ELR (cell line): ENCODE measurements at places on chromosomes 4 and X.
A peak's percentile ranks its signal among the peaks of the same experiment; 100 is the strongest.

DNA sequence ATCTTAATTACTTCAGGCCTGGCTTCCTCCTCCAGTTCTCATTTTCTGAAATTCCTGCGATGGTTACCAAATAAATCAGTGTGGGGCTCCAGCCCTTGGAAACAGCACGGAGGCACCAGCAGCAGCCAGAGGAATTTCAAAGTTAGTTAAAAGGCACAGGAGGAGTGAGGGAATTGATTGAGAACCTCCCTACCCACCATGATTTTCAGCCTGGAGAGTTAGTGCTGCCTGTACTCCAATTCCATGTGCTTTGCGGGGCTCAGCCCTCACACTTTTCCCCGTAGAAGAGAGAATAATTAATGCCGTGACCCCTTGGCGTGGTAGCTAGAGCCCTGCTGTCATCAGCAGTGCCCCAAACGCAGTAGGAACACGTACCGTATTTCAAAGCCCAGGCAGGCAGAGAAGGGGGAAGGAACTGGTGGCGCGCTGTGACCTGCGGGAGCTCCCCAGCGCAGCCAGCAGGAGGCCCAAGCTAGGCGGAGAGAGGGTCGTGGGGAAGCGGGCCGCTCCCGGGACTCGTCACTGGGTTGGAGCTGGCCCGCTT, 84.0 kb upstream of the IGFBP7 start:
- DNase-seq = no peak

- DNase-seq = peak; percentile 23
These were observed 18.6 kb downstream of the AFM start for GRCh38 chr4:73499996-73500765.

DNA sequence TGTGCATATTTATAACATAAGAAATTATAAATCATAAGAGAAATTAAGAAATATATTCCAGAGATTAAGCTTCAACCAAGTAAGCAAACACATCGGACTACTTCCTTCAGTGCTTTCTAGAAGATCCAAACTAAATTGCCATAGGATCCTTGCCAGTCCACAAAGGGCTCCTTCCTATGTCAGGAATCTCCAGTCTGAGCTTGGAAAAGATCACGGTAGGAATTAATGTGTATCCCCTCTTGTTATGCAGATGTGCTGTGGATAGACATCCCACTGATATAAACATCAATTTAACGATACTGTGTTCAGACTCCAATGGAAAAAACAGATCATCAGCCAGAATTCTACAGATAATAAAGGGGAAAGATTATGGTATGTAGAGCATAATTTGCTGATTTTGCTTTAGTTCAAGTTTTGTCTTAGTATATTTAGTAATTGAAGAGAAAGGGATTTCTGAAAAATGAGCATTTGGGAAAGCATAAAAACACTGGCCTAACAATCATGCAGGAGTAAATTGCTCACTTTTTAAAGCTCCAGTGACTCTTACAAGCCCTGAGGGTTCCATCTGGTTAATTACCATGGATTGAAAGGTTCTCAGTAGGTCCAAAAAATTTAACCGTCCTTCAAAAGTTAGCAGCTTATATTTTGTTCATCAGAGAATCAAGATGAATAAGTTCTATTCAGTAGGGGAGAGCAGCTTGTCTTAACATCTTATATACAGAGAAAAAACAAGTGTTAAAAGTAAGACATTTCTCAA, 65.9 kb downstream of the HHIP start:
- DNase-seq = no peak

DNA sequence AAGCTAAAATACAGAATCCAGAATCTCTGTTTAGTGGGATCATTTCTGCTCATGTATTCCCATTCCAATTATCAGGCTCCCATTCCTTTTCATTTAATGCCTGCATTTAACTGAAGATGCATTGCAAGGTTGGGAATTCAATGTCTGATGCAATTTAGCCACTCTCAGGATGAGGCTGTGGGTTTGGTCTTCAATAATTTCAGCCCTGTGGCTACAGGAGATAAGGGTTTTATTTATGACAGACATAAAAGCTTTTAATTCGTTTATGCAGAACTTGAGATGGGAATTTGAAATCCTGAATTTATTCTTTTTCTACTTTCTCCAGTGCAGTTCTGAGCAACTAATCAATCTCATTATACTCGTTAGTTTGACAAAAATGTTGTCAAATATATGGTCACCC, 1225.9 kb downstream of the PCDH18 start:
- DNase-seq = no peak

DNA sequence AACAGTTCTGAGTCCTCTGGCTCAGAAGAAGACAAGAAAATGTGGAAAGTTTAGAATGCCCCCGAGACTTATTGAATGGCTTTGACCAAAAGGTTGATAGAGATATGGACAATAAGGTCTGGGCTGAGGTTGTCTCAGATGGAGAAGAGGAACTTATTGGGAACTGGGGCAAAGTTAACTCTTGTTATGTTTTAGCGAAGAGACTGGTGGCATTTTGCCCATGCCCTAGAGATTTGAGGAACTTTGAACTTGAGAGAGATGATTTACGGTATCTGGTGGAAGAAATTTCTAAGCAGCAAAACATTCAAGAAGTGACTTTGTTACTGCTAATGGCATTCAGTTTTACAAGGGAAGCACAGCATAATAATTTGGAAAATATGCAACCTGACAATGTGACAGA, 1549.3 kb upstream of the ADGRL3 start:
- DNase-seq = no peak

GRCh38 chrX:151073767-151074166, 90.6 kb downstream of the HMGB3 start:
- no peak for DNase-seq

DNA sequence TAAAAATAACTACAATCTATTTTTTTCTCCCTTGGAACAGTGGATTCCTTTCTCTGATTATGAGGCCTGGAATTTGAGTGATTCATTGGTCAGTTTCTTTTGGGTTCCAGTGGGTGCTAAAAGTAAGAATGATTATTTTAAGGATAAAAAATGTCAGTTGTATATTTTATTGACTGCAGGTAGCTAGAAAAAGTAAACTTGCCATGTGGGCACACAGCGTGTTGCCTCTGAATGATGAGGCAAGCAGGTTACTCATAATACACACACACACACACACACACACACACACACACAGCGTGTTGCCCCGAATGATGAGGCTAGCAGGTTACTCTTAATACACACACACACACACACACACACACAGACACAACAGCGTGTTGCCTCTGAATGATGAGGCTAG, 13.8 kb downstream of the GALNT7 start:
- DNase-seq = peak; percentile 92

- DNase-seq = no peak
These were observed 25.2 kb upstream of the AP1AR start for GRCh38 chr4:112206431-112206830.

- no peak for DNase-seq
These were observed 47.9 kb upstream of the RBPJ start for GRCh38 chr4:26272654-26273615.

DNA sequence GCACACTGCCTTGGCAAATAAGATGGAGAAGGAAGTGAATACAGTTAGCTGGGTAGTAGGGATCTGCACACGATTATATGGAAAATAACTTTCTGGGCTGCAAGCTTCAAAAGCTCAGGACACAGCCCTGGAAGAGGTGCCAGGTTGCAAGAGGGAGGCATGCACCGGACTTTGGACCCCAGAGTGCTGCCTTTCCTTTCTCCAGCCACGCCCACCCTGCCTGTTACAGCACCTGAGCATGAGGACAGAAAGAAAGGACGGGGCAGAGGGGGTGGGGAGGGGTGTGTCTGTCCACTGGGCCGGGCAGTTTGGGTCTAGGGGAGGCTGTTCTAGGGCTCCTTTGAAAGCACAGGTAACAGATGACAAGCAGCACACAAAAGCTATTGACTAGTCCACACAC, 152.8 kb downstream of the ENPP6 start:
- DNase-seq = no peak

DNA sequence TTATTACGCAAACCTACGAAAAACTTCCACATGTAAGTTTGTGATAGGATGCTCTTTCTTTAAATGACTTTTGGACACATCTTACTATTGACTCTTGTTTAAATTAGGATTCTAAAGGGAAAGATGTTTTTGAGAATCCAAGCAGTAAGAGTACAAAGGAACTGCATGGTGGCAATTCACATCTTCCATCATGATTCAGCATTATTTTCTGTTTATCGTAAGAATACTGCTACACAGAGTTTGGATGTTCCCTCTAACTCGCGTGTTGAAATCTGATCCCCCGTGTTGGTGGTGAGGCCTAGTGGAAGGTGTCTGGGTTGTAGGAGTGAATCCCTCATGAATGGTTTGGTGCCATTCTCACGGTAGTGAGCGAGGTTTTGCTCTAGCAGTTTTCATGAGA, 371.8 kb upstream of the FTHL17 start:
- DNase-seq = no peak

GRCh38 chr4:141174457-141174856, 41.2 kb upstream of the RNF150 start:
- DNase-seq = no peak

DNA sequence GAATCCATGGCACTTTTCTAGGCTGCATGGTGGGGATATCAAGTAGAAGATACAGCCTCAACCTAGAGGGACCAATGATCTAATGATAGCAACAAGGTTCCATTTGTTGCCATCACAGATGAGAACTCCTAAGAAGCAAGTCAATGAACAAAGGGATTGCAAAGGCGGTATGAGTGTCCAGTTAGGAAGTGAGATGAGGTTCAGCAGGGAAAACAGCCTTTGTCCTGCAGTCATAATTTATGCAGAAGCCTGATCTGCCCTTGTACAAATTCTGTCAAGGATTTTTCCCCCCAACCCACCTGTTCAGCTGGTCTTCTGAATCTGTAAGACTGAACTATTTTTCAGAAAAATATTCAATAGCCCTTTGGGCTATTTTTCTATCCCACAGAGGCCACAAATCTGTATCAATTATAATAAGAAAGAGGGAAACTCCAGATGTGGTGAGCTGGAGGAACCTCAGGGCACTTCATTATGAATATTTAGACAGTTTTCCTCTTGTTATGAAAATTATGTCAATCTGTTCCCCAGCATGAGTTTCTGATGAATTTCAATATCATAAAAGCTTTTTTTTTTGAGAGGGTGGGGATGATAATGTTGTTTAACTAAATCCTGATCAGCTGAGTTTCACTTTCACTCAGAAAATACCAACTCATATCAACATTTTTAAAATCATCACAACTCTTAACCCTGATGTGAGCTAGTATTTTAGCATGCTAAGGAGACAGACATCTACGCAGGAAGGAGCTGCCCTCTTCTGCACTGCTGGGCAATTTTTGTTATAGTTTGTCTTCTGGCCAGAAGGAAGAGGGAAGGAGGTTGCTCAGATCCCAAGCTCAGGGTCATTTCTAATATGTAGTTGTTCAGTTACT, 127.2 kb upstream of the MAP3K15 start:
- DNase-seq = no peak

DNA sequence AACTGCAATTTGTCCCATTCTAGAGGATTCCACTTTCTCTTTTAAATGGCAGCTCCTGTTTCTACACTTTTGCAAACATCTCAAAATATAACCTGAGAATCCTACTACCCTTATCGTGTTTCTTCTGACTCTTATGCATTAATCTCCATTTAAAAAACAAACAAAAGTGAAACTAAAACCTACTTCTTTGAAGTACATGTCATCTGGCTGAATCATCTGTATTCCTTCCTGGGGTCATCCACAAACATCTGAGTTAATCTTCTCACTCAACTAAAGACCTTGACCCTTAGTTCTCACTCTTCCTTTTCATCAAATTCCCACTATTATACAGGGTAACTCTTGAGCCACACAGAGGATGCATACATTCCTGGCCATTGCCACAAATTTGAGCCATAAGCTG, 584.8 kb downstream of the PPARGC1A start:
- DNase-seq = peak; percentile 26

DNA sequence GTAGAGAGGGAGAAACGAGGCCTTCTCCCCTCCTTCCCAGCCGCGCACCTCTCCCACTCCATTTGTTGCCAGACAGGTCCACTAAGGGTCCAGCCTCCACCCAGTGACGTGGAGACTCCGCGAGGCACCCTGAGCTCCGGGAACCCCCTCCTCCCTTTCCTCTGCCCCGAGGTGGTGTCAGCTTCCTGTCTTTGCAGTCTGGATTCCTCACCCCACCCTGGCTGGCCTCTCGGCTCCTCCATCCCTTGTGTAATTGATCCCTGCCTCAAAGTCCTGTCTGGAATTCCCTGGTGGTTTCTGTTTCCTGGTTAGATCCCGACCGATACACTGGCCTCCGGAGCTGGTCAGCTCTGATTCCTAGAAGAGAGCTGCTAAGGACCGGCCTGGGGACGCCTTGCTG, 105.9 kb upstream of the SCOC start:
- peak; percentile 73 for DNase-seq

DNA sequence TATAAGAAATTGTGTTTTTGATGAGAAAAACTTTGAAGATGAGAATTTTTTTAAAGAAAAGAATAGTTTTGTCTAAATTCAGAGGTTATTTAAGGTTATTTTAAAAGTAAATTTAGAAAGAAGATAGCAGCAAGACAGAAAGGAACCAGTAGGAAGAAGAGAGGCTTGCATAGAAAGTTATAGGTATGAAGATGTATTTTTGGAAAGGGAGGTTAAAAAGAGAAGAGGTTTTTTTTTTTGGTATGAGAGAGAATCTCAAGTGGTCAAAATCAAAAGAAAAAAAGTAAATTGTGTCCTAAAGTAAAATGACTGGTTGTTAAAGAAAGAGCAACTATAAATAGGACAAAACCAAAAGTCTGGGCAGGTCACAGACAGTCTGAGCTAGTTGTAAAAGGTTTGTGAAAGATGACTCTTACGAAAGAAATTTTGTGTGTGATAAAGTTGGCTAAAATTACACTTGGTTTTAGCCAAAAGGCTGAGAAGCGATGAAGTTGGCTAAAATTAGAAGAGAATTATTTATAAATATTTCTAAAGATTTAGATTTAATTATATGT, 16.4 kb upstream of the EIF4E start:
- DNase-seq = no peak

GRCh38 chr4:108473163-108473720, 147.1 kb upstream of the RPL34 start:
- DNase-seq = no peak

GRCh38 chr4:168039593-168039992, 52.7 kb upstream of the ANXA10 start:
- DNase-seq = peak; percentile 7

DNA sequence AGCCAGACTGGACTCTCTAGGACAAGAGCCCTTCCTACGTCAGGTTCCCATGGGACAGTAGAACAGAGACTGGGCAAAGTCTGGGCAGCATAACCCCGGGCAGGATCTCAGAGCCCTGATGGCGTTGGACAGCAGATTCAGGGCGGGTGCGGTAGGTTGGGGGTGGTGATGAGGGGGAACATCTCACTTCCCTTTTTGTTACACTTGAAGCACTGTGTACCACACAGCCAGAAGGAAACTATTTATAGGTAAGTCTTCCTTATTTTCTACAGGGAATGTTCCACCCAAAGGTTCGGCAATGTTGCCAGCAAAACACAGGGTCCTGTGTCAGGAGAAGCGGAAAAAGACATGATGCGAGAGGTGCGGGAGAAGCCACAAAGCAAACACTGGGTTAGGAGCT, 54.3 kb downstream of the TSC22D3 start:
- DNase-seq = no peak

DNA sequence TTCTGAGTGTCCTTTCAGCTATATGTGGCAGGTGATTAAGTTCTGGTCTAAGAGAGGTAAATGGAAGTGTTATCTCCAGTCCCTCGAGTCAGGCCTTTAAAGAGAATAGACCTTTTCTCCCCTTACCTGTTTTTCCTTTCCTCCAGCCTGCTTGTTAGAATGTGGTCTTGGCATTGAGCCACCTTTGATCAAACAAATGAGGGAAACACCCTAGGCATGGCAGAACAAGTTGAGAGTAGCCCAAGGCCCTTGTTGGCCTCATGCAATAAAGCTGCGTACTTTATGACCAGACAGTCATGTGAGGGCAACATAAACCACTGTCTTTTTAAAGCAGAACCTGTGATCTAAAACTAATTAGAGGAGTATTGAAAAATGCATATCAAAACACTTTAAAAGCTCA, 13.2 kb upstream of the IL13RA2 start:
- DNase-seq = no peak

- peak; percentile 59 for DNase-seq
These were observed 6.2 kb upstream of the CXCL13 start for GRCh38 chr4:77599378-77599777.
